SIG-M5 (cell line): ENCODE measurements at places on chromosomes 12 and 14.

DNA sequence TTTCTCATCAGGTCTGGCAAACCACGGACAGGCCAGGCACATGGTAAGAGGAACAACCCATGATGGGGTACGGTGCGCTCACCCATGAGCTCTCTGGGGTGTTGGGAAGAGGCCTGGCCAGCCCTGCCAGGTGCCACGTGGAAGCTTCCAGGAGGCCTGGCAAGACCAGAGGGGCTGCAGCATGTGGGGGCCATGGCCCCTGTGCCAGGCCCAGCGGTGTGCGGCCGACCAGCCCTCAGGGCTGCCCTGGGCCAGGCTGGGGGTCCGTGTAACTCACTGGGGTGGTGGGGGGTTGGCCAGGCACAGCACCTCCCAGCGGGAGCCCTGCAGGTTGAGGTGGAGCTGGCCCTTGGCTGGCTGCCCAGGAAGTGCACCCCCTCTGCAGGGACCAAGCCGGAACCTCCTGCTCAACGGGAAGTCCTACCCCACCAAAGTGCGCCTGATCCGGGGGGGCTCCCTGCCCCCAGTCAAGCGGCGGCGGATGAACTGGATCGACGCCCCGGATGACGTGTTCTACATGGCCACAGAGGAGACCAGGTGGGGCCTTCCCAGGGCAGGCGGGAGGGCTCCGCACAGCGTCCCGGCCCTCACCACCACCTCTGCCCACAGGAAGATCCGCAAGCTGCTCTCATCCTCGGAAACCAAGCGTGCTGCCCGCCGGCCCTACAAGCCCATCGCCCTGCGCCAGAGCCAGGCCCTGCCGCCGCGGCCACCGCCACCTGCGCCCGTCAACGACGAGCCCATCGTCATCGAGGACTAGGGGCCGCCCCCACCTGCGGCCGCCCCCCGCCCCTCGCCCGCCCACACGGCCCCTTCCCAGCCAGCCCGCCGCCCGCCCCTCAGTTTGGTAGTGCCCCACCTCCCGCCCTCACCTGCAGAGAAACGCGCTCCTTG is 4.9 kb upstream of the CRIP2 start:
- DNase-seq: no peak

- no peak for DNase-seq
Observed at GRCh38 chr14:90454041-90455000, 57.5 kb downstream of the CALM1 start.

DNA sequence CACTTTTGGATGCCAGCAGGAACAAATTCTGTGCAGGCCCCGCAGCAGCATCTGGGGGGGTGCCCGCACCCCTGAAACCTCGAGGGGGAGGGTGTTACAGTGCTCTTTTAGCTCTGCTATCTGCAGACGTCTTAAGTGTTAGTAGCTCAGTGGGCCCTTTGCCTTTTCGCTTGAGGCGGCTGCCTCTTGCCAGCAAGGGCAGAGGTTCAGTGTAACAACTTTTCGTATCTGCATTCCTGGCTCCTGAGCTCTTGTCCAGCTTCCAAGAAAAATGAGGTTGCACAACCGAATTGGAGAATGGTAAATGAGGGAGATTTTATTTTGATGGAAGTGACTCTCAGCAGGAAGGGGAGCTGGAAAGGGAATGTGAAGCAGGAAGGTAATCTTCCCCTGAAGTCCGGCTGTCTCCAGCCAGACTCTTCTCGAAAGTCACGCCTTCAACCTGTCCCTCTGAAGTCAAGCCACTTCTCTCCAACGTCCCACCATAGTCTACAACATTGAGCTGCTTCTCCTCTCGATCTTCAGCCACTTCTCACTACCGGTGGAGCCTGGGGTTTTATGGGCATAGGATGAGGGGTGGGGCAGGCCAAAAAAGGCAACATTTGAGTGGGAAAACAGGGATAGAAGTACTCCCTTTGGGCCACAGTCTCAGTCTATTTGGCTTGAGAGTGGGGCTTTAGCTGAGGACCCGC is 17.8 kb downstream of the TAS2R50 start:
- no peak for DNase-seq

GRCh38 chr12:31801872-31802271 is 73.1 kb upstream of the AMN1 start:
- DNase-seq: no peak

GRCh38 chr12:39628836-39629235 is 9.2 kb upstream of the ABCD2 start:
- no peak for DNase-seq

- DNase-seq: no peak
Observed at GRCh38 chr14:34277191-34277590, 184.8 kb downstream of the SPTSSA start.

DNA sequence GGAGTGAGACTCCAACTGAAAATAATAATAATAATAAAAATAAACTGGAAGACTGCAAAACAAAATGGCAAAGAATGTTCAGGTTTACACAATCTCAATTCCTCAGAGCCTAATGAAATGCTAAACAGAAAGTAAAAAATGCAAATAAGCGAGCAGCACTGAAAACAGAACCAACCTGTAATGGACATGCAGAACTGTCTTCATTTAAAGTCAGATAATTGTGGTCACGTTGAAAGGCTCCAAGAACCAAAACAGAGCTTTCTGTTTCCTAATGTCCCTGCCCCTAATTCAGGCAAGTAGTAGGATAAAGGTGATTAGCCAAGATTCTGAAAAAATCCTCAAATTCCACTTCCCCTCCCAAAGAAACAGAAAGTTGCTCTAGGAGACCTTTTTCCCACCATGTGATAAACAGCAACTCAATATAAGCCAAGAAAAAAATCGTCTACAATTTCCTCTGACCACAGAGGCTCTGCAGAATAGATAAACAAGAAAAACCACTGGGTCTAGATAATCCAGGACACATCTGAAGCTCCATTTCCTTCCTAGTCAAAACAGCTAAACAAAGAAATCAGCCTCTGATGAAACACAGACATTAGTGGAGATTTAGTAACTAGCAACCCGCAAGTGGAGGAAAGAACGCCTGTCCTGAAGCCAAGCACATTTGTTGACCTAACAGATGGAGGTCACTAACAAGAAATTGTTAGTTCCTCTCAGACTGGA is 3.0 kb downstream of the MIS18BP1 start:
- no peak for DNase-seq

DNA sequence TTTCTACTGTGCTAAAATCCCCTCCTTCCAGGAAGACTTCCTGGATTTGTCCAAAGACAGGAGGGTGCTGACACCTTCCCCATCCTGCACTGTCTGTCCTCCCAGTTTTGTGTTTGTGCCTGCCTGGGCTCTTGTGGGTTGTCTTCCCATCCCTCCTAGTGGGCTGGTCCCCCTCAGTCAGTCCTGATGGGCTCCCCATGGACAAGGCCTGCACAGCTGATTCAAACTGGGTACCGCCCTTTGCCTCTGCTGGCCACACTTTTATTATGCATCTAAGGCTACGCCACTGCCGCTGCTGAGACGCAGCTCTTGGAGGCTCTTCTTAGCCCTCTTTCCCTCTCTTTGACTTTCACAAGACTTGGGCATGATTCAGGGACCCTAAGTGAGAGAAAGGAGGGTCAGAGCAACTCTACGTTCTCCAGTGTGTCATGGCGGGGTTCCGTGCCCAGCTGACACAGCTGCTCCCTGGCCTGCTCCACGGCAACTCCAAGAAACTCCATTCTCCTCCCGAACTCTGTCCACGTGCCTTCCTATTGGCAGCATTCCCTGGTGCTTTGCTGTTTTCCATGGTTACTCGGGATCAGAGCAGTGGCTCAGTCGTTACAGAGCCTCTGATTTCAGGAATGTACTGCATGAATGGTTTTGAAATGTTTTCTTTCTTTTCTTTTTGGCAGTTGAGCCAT is 3.8 kb upstream of the KRT85 start:
- DNase-seq: no peak

DNA sequence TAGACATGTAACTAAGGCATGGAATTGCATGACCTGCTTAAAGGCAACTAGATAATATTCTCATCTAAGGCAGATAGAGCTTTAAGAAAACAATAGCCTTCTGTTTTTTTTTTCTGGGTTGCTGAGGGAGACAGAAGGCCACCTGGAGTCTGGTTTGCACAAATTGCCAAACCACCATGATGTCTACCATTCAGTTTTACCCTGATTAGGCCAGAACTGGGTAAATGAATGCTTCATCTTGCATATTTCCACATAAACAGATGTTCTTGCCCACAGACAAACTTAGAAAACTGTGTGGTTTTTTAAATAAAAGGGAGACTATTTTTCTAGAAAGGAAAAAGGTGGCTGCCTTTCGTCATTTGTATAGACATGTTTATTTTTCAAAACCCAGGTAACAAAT is 278.7 kb upstream of the PRICKLE1 start:
- DNase-seq: no peak

GRCh38 chr14:59103396-59103795 is 85.1 kb upstream of the DAAM1 start:
- no peak for DNase-seq

GRCh38 chr12:3418609-3419390 is 72.2 kb upstream of the PRMT8 start:
- no peak for DNase-seq

GRCh38 chr14:77457115-77457521 is 283 bp downstream of the VIPAS39 start:
- DNase-seq: no peak

- DNase-seq: no peak
Observed at GRCh38 chr12:12443431-12443878, 86.6 kb downstream of the BORCS5 start.

GRCh38 chr12:122208073-122208820 is 4.7 kb downstream of the B3GNT4 start:
- no peak for DNase-seq

DNA sequence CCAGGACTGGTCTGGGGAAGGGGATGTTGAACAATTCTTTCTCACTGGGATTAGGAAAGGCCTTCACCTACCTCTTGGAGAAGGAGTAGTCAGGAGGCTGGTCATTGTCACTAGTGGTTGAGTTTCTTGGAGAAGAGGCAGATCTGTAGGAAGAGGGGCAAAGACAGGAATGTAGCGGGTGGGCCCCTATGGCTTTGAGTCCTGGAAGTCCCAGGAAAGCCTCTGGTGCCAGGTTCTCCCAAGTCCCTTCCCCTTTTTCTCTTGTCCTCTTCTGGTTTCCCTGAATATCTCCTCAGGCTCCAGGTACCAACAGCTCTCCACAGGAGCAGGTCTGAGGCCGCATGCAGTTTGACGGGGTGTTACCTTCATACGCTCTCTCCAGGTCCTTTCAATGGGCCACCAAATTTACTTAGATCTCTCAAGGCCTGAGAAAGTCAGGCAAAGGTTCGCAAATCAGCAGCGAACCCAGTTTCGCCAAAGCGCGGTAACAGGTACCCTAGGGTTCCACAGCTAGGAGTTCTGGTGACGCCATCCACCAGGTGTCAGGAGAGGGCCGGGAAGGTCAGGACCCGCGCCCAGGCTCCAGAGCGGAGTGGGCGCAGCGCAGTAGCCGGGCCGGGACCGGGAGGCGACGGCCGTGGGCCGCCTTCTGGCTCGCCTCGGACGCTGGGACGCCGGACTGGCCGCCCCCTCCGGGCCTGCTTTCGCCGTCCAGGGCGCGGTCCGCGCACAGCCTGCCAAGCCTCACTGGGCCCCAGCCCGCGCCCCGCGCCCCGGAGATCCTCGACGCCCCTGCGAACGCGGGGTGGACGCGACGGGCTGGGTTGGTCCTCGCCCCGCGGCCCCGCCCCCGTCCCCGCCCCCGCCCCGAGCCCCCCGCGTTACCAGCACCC is 795 bp downstream of the SMAGP start:
- no peak for DNase-seq

- DNase-seq: no peak
Observed at GRCh38 chr12:109504068-109504467, 26.6 kb downstream of the UBE3B start.

DNA sequence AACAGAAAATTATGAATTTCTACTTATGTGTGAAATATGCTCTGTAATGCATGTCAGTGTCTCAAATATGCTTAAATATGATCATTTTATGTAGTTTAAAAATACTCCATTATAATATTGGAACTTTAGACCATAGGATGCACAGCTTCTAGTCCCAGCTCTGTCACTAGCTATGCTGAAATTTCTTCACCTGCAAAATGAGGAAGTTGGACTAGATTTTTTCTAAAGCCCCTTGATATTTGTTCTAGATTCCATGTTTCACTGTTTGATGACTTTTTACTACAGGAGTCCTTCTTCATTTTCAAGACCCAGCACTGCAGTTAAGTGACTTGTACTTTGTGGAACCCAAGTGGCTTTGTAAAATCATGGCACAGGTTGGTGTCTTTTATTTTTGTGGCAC is 90.1 kb downstream of the LRRK2 start:
- DNase-seq: no peak

- no peak for DNase-seq
Observed at GRCh38 chr12:4591180-4591687, 29.2 kb downstream of the DYRK4 start.

GRCh38 chr12:47835006-47835830 is 15.5 kb upstream of the HDAC7 start:
- no peak for DNase-seq

GRCh38 chr14:95292660-95293425 is 26.9 kb downstream of the CLMN start:
- DNase-seq: no peak

DNA sequence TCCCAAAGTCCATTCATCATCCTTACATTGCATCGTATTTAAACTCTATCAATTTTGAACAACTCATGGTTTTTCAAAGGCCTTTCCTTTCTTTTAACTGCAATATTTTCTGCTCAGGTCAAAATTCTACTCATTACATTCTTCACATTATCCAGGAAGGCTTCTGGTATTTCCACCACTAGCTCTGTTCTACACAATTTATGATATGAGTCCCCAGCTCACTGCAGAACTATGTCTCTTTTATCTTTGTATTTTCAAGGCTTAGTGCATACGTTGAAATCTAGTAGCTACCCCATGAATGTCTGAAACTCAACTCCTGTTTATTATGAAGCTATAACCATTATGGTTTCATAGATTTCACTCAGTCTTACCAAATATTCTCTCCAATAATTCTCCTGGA is 282.9 kb downstream of the DUSP6 start:
- DNase-seq: no peak

GRCh38 chr14:21734457-21735074 is 60.9 kb upstream of the OR4E1 start:
- no peak for DNase-seq

DNA sequence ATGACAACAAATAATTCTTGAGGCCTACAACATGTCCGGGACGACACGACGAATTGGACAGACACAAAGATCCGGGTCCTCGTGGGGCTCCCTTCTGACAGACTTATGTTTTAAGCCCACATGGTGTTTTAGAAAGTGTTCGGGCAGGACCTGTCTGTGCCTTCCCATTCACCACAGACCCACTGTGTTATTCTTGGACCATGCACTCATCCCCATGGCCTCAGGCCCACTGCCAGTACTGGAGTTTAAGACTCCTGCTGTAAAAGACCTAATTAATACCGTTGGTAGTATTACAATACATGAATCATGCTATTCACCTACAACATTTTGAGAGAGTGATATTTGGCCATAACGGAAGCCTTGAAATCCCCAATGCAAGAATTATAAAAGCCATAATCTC is 20.0 kb downstream of the SLC15A4 start:
- no peak for DNase-seq

DNA sequence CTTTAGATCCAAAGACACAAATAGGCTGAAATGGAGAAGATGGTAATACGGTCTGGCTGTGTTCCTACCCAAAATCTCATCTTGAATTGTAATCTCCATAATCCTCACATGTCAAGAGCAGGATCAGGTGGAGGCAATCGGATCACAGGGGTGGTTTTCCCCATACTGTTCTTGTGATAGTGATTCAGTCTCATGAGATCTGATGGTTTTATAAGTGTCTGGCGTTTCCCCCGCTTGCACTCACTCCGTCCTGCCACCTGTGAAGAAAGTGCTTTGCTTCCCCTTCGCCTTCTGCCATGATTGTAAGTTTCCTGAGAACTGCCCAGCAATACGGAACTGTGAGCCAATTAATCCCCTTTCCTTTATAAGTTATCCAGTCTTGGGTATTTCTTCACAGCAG is 1795.5 kb upstream of the FLRT2 start:
- no peak for DNase-seq

GRCh38 chr12:108457734-108458361 is 57.2 kb upstream of the FICD start:
- no peak for DNase-seq
